ENCODE measurements at places on chromosomes 4 and X. TPM values are rescaled to one million over a fixed set of nuclear protein-coding genes. Genes with fewer than 3 reads are reported as not detected.

GRCh38 chr4:163606896-163607691 is 112.6 kb downstream of the TMA16 start:
- no peak for DNase-seq

The VCX3A gene
- total RNA-seq = not detected

DNA sequence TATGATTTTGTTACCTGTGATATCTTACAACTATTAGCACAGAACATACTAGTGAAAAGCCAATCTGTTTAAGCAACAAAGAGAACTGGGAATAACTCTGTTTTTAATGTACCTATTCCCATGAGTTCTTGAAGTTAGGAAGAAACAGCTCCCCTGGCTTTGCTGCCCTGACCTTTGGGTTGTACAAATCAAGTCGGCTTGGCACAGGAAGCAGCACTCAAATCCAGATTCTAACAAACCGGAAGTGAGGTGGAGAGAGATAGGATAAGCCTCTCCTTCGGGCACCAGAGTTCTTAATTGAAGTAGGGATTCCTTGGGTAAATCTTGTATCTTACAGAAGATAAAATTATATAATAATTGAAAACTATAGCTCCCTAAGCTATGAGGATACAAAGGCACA is 144.8 kb upstream of the CPEB2 start:
- DNase-seq = no peak

DNA sequence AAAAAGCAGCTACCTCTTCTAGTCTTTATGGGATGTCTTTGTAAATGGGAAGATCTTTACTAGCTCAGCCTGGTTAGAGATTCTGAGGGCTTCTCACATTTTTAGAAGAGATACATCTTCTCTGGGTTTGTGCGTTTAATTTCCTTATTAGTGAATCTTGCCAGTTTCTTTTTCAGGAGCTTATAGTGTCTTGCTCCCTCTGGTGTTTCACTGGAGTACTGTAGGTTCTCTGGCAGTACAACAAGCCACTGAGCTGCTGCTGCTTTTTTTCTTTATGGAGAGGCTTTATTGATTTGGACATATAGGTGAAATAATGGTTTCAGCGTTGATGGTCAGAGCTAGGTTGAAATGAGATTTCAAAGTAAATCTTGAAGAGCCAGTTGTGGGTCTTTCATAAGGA is 82.9 kb downstream of the LAS1L start:
- peak; percentile 27 for DNase-seq

DNA sequence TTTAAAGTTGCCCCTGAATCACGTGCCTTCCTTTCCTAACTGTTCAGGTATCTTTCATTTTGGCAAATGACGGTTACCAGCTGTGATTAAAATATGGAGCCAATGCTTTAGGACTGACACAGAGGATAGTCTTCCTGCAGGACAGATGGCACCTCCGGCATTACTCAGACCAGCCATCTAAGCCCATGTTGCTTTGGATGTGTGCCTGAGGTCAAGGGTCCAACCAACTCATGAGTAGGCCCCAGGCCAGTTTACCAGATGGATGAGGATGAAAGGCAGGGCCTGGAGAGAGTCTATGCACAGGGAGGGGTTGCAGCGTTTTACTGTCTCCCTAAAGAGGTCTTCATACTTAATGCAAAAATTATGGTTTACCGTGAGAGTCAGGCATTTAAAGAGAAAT is 174.0 kb upstream of the GATB start:
- peak; percentile 94 for DNase-seq

The SLC7A11 gene
- 7.1 TPM for total RNA-seq

GRCh38 chrX:22021751-22022324 is 10.3 kb upstream of the PHEX start:
- DNase-seq = no peak

The OCIAD1 gene
- 139 TPM for total RNA-seq

DNA sequence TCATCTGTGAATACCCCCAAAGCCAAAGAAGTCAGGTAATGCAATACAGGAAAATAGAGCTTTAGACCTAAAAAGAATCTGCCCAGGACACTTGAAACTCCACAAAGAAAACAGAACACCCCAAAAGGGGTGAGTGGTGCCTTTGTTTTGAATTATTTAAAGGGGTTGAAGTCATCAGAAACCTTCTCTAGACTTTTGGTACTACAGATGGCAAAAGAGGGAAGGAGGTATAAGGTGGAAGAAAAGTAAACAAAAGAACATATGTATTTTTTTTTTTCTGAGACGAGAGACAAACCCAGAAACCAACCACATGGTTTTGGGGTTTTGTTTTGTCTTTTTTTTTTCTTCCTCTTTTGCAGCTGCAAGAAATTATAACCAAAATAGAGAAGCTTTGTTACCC is 1477.8 kb downstream of the C4orf33 start:
- DNase-seq = no peak

- peak; percentile 68 for DNase-seq
Observed at GRCh38 chr4:183422962-183423631, 21.3 kb upstream of the CDKN2AIP start.

The RTL3 gene
- 1.4 TPM for total RNA-seq

DNA sequence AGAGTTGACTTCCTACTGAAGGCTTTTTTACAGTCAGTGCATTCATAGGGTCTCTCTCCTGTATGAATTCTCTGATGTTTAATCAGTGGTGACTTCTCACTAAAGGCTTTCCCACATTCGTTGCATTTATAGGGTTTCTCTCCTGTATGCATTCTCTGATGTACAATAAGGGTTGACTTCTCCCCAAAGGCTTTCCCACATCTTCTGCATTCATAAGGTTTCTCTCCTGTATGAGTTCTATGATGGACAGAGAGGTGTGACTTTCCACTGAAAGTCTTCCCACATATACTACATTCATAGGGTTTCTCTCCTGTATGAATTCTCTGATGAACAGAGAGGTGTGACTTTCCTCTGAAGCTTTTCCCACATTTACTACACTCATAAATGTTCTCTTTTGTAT is 45.2 kb downstream of the ZNF674 start:
- no peak for DNase-seq

- DNase-seq = peak; percentile 36
Observed at GRCh38 chr4:151652841-151653547, 107.8 kb downstream of the GATB start.

The GPRASP1 gene
- 0.20 TPM for total RNA-seq

DNA sequence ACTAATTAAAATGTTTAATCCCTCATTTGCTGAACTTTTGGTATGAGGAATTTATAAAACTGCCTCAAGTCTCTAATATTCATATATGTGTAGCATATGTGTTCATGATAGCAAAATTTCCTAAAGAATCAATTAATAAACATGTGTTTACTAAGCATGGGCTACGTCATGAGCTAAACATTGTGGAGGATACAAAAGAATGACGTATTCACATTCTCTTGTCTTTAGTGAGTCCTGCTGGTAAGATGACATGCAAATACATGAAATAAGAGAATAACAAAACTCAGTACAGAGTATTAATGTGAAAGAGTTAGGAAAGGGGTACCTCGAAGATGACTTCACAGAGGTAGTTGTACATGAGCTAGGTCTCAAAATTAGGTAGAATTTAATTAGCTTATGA is 121.9 kb upstream of the POF1B start:
- DNase-seq = no peak

DNA sequence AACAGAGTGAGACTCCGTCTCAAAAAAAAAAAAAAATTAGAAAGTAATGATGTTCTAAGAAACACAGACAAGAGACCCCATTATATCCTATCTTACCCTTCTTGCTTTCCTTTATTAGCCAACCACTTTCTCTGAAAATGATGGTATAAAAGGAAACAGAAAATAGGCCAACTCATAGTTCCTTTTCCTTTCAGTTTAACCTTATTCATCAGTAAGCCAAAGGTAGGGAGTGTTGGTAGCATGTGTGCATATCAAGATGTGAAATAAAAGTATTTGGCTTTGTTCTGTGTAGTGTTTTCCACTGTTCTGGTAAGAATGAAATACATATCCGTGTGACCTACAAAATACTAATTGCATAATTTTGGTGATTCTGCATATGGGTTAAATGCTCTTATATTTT is 266.6 kb downstream of the ZNF674 start:
- DNase-seq = no peak

DNA sequence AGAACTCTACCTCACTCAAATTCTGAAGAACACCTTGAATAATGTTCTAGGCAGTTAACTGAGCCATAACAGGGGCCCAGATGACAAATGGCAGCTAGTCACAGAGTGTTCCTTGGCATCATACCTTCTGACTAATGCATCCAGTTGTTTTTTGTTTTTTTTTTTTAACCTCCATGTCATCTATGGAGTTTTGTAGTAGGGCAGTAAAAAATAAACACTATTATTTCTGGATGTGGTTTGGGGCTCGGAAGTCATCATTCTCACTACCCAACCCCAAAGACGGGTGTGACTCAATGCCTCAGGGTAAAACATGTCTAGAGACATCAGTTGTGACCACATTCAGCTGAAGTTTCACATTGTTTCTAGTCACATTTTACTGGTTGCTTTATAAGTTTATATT is 31.2 kb upstream of the MCF2 start:
- peak; percentile 82 for DNase-seq

- no peak for DNase-seq
Observed at GRCh38 chrX:46386511-46386910, 158.7 kb downstream of the ZNF674 start.

The ZNF141 gene
- 8.8 TPM for total RNA-seq

DNA sequence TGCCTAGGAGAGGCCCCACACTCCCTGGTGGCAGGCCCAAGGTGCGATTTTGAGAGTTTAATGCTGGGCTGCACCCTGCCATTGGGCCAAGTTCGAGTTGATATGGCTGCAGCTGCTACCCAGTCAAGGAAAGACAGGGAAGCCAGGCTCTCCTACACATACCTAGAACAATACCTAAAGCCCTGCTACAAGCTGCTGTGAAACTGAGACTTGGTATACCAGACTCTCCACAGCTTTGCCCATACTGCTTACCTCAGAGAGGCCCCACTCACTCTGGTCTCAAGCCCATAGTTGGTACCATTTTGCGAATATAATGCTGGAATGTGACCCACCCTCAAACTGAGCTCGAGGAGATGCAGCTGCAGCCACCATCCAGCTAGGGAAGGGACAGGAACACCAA is 147.7 kb upstream of the MAGEB2 start:
- DNase-seq = no peak

GRCh38 chrX:107773906-107774435 is 1.6 kb downstream of the TSC22D3 start:
- no peak for DNase-seq

The ACE2 gene
- not detected for total RNA-seq

DNA sequence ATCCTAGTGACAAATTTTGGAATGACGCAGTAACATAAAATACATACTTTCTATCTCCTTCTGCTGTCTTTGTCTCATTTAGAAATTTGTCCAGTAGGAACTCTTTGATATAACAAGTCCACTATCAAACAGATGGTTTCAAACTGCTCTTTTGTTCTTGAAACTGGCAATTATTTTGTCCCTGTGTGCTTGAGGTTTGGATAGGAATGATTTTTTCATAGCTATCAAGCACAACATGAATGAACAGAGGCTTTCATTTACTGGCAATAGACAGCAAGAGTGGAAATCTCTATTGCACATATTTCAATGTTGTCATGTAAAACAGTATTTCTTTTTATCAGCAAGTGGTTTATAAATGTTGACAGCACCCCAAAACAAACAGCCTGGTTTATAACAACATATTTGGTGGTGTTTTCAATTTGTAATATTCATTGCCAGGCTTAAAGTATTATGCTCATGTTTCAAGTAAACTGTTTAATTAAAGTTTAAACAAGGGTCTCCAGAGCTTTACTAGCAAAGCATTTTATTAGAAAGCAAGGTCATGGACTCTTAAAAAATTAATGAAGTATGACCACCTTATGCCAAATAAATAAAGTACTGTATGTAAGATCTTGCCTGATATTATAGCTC is 60.0 kb downstream of the TIGD2 start:
- no peak for DNase-seq

The KLHL4 gene
- 3.0 TPM for total RNA-seq

The TKTL2 gene
- total RNA-seq = not detected

The C4orf50 gene
- total RNA-seq = not detected

The JAKMIP1 gene
- total RNA-seq = not detected

DNA sequence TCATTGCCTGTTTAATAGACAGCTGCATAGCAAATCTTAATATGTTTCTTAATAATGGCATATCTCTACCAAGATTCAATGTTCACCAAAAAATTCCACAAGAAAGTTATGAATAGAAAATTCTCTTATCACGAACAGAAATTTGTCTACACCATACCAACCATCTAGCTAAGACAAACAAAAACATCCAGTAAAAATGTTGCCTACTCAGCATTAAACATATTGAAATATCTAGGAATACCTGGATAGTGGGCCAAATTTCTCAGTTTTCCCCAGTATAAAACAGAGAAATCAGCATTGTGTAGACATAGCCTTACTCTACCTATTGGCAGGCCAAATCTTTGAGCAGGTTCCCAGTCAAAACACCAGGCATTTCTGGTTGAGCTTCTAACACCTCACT is 598.6 kb downstream of the KLHL13 start:
- DNase-seq = no peak

GRCh38 chr4:139676913-139677585 is 11.4 kb downstream of the MGST2 start:
- DNase-seq = no peak

GRCh38 chrX:38649221-38649620 is 87.9 kb downstream of the TSPAN7 start:
- DNase-seq = no peak

GRCh38 chr4:90165883-90166282 is 38.7 kb downstream of the CCSER1 start:
- no peak for DNase-seq

DNA sequence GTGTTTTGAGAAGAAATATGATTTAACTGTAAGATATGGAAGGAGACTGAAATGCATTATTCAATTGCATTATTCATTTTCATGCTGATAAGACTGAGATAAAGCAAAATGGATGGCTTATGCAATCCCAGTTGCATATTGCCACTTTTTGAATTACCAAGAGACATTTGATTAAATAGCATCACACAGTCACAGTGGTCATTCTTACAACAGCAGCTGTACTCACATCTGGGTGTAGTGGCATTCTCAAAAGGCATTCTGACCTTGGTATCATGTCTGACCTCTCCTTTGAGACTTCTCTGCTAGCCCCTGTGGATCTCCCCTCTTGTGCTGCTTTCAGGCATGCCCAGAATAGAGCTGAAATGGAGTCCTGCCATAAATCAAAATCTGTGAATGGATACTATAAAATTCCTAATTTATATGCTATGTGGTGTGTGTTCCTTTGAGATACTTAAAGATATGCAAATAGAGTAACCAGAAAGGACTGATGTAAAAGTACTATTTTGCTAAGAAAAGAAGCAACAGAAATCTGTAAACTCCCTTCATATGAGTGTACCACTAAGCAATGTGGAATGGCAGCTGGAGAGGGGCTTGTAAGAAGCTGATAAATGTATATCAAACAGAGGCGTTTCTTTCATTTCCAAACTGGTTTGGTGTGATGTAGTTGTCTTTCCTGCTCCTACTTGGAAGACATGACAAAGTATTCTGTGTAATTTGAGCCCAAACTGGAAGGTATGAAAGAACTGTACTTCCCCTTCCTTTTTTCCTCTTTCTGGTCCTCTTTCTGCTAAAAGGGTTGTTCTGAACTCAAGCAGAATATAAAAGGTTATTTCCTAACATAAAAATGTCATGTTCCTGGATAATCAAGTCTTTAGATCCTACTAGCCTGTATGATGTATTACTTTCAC is 25.4 kb upstream of the METAP1 start:
- no peak for DNase-seq

Measured in RPMI7951 (cell line).